ENCODE measurements at places on chromosomes 13 and 19.

GRCh38 chr19:13396250-13397080 is 109.8 kb downstream of the CACNA1A start:
- no peak for DNase-seq

GRCh38 chr13:22014469-22014868 is 343.6 kb downstream of the FGF9 start:
- no peak for DNase-seq

DNA sequence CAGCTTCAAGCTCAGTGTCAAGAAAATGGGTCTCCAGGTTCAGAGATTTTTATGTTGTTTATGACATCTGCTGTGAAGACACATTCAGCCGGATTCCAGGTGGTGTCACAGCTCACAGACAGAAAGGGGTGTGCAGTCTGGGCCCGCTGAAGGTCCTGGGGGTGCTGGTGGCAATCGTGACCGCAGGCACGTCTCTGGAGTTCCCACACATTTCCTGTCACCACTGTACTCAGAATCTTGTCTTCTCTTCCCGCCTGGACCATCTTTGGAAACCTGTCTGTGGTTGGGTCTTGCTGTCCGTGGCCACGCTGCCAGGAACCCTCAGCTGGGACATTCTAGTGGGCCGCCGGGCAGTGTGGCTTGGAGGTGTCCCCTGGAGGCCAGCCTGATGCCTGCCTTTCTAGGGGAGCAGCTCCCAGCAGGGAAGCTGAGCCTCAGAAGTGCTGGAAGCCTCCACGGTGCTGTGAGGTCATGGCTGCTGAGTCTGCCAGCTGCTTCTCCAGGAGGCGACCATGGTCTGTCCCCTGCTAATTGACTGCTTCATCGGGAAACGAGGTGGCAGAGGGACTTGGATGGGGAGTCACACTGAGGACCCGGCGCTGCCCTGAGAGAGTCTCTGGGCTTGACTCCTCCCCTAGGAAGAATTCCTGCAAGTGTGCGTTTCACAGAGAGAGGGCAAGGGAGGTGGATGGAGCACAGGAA is 3.7 kb downstream of the TEX29 start:
- no peak for DNase-seq

DNA sequence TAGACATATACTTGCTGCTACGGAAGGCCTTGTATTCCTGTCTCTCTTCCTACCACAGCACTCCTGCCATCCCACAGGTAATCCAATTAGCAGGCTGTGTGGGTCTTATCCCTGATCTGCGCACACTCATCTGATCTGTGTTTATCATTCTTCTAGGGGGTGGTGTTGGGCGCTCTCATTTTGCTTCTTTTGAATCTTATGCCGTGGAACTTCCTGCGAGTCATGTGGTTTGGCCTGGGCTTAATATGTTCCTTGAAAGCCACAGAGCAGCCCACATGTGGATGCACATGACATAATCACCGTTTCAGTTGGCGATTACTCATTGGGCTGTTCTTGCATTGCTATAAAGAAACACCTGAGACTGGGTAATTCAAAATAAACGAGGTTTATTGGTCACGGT is 7.5 kb downstream of the RASA3 start:
- DNase-seq = no peak

GRCh38 chr13:40993987-40994386 is 25.1 kb downstream of the ELF1 start:
- DNase-seq = no peak

GRCh38 chr13:101453784-101454201 is 1.3 kb downstream of the ITGBL1 start:
- no peak for DNase-seq

DNA sequence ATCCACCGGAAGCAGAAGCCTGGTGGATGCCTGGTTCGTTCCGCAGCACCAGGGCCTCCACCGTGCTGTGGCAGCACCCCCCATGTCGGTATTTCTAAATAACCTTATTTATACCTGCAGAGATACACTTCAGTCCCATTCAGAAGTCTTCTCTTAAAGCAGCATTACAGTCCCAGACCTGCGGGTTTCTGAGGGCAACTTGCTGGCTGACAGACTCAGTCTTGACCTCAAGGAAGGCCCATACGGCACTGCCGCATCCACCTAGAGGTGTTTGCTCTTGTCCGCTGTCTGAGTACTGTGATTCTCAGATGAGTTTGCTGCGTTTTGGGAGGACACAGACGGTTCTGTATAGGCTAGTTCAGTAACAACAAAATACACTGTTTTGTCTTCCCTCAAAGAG is 16.9 kb upstream of the TEX29 start:
- no peak for DNase-seq

GRCh38 chr13:113742000-113742441 is 17.0 kb upstream of the TMEM255B start:
- DNase-seq = no peak

GRCh38 chr13:82758044-82758443 is 1124.2 kb downstream of the SLITRK1 start:
- no peak for DNase-seq
